ENCODE measurements at places on chromosomes 7 and 10.

GRCh38 chr10:66483966-66484365 is 441.9 kb upstream of the LRRTM3 start:
- DNase-seq = no peak

GRCh38 chr7:41729059-41729458 is 26.2 kb upstream of the INHBA start:
- no peak for DNase-seq

DNA sequence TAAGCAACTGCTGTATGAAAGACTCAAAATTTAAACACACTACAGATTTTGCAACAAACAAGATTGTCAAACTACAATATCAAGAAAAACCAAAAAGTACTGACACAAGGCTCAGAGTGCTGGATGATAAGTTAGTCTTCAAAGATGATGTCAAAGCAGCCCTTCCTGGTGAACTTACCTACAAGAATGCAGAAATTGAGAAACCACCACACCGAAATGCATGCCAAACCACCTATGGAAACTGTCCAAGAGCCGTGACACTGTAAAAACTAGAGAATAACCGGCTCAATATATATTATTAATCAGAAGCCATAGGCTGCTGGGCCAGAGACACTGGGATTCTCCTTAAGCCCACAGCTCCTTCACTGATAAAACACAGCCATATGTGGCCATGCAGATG is 25.3 kb downstream of the DENND11 start:
- DNase-seq = no peak

GRCh38 chr7:112302566-112302965 is 96.1 kb downstream of the ZNF277 start:
- DNase-seq = no peak

- DNase-seq = no peak
These were observed 37.2 kb downstream of the FAM149B1 start for GRCh38 chr10:73205081-73205480.

- no peak for DNase-seq
These were observed 10.3 kb downstream of the PODXL start for GRCh38 chr7:131546126-131546525.

GRCh38 chr10:86586516-86586915 is 64.9 kb upstream of the WAPL start:
- no peak for DNase-seq

All from islet precursor cell (in vitro differentiated cells).